Activated CD4-positive, alpha-beta T cell treated with anti-CD3 and anti-CD28 coated beads for 24 hours (primary cell): ENCODE measurements at places on chromosomes 5 and 9.

DNA sequence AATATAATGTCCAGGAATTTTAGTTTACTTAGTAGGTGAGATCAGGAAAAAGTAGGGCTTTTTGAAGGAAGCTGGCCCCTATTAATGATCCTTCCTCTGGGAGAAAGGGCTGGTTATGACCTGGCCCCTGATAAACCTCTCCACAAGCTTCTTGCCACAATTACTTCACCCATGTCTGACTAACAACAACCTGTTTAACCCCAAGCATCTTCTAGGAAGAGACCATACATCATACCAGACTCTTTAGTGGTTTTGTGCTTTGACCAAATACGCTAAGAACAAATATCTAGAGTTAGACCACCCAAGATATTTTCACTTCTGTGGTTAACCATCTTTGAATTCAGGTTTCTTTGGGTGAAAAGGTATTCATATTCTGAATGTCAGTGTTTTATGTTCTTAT lies 174.0 kb upstream of the SLC27A6 start:
- no peak for DNase-seq

DNA sequence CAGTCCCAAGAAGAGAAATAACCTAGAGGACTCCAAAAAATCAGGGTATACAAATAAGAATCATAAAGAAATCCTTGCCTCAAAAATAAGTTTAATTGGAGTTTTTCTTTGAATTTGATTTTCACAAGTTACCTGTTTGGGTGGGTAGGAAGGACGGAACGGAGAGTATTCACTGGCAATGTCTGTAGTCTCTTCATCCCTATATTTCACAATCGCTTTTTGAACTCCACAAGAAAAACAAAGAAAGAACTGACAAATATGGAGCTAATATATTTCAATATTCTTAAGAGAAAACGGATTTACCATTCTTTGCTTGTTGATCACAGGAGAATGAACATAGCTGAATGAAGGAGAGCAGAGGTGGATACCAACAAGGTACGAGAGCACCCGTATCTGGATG lies 30.1 kb downstream of the MTMR12 start:
- no peak for DNase-seq

- no peak for DNase-seq
These were observed 702.4 kb downstream of the KCTD16 start for GRCh38 chr5:144873076-144873475.

GRCh38 chr5:167827766-167828165 lies 463.7 kb upstream of the WWC1 start:
- no peak for DNase-seq

DNA sequence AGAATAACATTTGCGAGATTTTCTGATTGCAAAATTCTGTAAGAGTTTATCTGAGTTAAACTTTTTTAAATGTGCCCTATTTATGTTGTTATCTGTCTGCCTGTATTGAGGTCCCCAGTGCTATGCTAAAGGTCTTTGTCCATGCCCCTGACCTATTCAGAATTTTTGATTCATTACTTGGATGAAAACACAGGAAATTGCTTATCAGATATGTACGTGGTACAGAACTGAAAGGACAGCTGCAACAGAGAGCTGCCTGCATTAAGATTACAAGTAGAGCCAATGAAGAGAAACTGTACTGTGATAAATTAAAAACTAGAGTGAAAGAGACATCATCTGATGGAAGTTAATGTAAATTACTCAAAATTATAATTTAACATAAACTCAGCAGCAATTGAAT lies 408.8 kb downstream of the ADGRV1 start:
- no peak for DNase-seq

- no peak for DNase-seq
These were observed 12.5 kb downstream of the EDIL3 start for GRCh38 chr5:84372066-84372695.

DNA sequence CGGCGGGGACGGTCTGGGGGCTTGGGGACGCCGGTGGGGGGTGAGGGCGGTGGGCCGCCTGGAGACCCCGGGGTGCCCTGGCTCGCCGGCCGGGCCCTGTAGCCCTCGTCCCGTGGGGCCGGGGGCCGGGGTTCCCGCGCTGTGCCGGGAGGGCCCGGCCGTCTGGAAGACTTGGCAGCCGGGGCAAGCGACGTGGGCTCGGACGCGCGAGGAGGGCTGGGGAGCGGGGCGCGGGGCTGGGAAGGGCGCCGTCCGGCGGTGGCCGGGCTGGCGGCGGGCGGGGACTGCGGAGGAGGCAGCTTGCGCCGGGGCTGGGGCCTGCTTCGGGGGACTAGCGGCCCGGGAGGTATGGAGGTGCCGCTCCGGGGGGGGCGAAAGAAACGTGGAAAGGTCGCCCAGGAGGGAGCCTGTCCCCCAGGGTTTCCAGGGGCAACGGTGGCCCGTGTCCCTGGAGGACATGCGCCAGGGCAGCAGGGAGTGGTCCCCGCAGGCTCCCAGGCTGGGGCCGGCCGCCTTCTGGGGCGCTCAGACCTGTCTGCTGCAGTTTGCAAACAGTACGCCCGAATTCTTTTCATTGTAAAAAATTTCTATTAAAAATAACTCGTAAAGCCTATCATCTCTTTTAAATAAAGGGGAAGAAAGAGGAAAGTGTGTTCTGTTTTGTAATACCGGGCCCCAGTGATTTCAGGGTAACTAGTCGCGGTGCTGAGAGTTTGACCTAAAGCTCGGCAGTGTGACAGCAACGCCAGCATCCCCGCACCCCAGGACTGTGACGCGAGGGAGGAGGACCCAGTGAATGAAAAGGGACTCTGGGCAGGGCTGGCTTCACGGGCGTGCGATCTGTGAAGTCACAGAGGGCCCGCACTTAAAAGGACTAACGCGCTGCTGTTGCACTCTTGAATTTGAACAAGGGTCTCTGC lies 752 bp upstream of the ANKH start:
- DNase-seq, result no peak

- DNase-seq, result no peak
These were observed 26.6 kb upstream of the C5orf58 start for GRCh38 chr5:170206216-170206615.

GRCh38 chr5:128111818-128112448 lies 28.4 kb downstream of the SLC12A2 start:
- DNase-seq, result no peak

GRCh38 chr5:157107508-157107907 lies 1.3 kb downstream of the HAVCR2 start:
- DNase-seq, result no peak

DNA sequence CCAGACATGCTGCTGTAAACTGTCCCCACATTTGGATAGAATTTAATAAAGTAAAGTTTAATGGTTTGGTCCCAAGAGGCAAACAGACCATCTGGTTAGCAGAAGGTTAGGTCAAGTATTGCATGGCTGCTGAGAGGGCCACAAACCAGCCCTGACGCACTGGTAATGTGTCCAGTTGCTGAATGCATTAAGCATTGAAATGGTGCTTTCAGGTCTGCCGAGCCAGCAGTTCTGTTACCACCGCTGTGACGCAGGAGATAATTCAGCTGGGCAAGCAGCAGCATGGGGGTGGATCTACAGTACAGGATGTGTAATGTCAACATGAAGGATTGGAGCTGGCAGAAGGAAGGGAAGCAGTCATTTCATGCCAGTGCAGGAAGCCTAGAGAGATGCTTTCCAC lies 16.0 kb downstream of the ZNF462 start:
- no peak for DNase-seq

GRCh38 chr9:127796852-127797370 lies 5.8 kb upstream of the FPGS start:
- DNase-seq, result no peak

- no peak for DNase-seq
These were observed 357.8 kb upstream of the RGMB start for GRCh38 chr5:98415663-98416062.

DNA sequence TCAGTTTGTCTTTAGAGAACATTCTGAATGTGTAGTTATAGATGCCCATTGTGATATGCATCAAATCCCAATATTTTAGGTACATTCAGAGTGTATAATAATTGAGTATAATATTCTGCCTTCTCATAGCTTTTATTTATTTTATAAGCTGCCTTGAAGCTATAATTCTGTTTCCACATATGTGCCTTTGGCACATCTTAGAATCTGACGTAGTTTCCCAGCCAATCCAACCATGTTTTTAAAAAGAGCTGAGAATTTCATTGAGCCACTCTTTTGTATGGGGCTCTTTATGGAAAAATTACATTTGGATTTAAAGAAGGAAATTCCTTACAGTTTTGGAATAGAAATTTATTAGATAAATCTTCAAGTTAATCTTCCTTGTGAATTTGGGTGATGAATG lies 65.4 kb downstream of the ADCY2 start:
- DNase-seq, result no peak

- DNase-seq, result no peak
These were observed 17.9 kb downstream of the MIGA2 start for GRCh38 chr9:129054163-129054851.

DNA sequence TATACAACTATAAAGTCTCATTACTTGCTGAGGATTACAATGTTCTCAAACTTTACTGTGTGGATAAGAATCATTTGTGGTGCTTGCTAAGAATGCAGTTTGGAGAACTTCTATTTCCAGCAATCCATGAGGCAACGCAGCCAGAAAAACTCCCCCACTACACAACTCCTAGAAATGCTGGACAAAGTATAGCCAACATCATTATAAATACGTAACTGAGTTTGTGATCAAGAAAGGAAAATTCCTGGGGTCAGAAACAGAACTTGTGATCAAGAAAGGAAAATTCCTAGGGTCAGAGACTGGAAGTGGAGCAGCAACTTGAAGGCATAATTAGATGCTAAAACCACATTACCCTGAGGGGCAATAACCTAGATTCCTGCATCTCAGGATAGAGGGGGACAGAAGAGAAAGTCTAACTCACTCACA lies 81.1 kb downstream of the MAT2B start:
- no peak for DNase-seq

DNA sequence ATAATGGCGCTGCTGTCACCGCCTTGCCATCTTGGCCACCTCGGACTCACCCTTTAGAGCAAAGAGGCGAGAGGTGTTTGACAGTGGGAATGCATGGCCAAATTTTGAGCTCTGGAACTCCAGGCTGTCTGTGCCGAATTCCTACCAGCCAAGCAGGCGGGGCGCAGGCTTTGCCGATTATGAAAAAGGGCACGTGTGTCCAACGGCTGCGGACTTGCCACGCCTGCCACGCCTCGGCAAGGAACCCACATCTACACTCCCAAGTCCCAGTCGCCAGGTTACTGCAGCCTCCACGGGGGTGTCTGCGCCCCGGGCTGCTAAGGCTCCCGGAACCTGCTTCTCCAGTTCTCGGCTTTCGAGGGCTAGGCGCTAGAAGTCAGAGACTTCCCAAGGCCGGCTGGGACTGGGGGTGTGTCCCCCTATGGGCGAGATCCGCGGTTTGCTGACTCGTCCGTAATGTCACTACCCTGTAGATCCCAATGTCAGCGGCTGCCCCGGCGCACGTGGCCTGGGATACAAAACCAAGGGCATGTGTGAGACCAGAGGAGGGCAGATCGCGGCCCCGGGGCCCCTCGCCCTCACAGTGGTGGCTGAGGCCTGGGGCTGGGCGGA lies 2.8 kb downstream of the NPR3 start:
- DNase-seq, result no peak

DNA sequence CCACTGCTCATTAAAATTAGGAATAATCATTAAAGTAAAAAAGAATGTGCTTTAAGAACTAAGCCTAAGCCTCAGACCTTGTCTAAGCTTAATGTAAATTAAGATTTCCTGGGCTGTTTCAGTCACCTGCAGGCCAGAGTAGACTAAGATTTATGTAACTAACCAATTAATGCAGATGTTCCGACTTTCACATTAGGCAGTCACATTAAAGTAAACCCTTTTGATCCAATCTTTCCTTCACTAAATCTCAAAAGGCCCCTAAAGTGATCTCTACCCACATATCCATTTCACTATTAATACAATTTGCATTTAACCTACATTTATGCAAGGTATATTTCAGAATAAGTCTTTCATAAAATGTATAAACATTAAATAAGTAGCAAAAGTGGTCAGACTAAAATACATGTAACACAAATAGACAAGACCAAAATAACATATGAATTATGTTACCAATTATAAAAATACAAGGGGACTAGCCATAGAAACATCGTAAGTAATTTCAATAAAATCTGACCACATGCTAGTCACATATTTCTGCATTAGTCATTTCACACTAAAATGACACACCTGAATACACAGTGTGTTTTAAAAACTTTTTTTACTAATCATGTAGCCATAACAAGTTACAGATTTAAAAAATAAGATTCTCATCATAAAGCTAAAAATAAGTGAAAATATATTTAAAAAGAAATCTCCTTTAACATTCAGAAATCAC lies 7.7 kb downstream of the NR3C1 start:
- no peak for DNase-seq

DNA sequence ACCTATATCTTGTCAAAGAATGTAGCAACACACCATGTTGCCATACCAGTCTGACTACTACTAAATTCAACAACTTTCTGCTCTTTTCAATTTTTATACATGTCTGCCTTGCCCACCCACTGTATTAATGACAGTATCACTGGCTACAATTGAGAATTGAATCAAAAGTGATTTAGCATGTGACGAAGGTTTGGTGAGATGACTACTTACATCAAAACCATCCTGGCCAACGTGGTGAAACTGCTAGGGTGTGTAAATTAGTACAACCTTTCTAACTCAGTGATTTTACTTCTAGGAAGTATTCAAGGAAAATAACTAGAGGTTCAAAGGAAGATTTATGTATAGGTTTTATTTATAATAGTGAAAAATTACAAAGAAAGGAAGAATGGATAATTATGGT lies 109.8 kb downstream of the UNC13B start:
- no peak for DNase-seq

DNA sequence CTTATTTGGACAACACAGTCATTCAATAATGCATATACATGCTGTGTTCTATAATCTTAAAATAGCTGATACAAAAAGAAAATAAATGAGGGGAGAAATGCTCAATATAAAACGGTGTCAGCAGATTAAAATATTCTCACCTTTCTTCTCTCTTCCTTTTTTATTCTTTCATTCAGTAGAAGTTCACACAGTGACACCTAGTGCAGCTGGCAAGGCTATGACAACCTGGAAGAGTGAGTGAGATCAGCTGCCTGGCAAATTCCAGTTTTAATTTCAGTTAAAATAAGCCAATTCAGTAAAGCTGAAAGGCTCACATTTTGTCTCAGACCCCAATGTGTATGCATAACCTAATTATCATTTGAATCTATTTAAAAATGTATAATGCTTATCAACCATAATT lies 150.3 kb downstream of the RASEF start:
- DNase-seq, result no peak

- no peak for DNase-seq
These were observed 654.2 kb downstream of the TLE1 start for GRCh38 chr9:81035171-81035570.

DNA sequence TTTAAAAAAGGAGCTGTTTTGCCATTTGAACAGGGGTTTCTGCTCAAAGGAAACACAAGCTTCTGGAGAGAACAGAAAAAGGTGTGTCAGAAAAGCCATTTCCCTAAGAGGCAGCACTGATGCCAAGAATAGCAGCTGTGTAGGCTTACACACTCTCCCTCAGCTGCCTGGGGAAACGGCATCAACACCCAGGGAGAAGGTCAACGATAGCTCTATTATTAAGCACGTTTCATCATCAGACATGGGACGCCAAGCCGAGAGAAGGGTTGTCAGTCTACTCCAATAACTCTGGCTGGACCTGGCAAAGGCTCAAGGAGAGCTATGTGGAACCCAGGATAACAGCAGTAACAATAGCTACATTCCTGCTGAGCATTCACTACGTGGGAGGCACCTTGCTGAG lies 314.2 kb downstream of the CDK5RAP2 start:
- DNase-seq, result no peak
